Hematopoietic multipotent progenitor cell treated with erythropoietin and hydrocortisone succinate and interleukin-3 and kit ligand, for 4 days (in vitro differentiated cells): ENCODE measurements at places on chromosomes 3 and 15.

- peak; percentile 84 for DNase-seq
Observed at GRCh38 chr3:129526121-129526900, 2.1 kb upstream of the RHO start.

- DNase-seq = no peak
Observed at GRCh38 chr3:140023616-140024530, 88.9 kb downstream of the CLSTN2 start.

DNA sequence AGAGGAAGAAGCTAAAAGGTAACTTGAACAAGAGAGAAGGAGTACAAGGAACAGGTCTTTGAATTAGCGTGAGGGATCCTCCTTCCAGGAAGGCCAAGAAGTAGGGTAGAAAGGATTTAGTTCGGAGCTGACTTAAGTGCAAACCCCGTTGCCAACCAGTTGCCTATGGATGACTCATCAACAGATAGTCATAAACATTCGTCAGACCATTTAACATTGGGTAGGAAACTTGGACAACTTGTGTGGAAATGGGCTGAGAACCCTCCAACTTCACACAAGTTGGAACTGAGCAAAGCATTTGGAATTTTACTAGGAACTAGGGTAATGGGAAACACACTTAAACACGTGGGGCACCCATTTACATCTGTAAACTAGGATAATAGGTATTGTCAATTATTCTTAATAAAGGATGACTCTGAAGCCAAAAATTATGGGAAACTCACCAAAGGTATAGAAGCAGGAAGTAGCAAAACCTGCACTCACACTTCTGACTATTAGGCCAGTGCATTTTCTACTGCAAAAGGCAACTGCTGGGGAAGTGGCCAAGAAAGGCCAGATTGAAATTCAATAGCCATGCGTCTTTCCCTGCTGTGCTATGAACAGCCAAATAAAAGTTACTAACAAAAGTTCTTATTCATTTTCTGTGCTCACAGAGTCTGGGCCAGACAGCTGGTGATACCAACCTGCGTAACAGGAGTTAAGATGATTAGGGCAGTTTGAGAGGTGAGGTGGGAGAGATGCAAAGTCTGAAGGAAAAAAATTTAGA, 174.5 kb upstream of the TMC3 start:
- DNase-seq = no peak

GRCh38 chr3:29077356-29077755, 203.5 kb upstream of the RBMS3 start:
- DNase-seq = no peak
